ENCODE measurements at places on chromosomes 1 and 21.
A peak's percentile ranks its signal among the peaks of the same experiment; 100 is the strongest.

GRCh38 chr1:107979088-107979487 is 14.1 kb upstream of the VAV3 start:
- no peaks in the 10 kb centered on the region for H3K4me1 ChIP-seq
- no peak overlapping the region for H3K4me3 ChIP-seq
- no peak overlapping the region for H3K27ac ChIP-seq
- peaks cover 3% of the 10 kb centered on the region for H3K27me3 ChIP-seq

DNA sequence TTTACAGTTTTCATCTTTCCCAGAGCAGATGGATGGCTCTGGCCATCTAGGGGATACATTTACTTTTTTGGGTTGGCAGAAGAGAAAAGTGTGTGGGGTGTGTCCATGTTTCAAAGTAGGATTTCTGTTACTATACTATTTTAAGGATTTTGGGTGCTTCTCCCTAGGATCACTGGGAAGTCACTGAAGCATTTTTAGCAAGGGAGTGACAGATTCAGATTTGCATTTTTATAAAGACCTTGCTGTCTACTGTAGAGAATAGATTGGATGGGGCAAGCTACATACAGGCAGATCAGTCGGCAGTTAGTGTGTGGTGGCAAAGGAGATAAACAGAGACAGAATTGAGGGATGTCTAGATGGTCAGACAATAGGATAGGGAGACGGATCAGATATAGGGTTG is 122.5 kb downstream of the TBX19 start:
- H3K4me1 ChIP-seq, result peaks cover 7% of the 10 kb centered on the region
- peaks cover 8% of the 10 kb centered on the region for H3K27me3 ChIP-seq
- H3K27ac ChIP-seq, result no peak overlapping the region
- H3K36me3 ChIP-seq, result no peaks in the 10 kb centered on the region

DNA sequence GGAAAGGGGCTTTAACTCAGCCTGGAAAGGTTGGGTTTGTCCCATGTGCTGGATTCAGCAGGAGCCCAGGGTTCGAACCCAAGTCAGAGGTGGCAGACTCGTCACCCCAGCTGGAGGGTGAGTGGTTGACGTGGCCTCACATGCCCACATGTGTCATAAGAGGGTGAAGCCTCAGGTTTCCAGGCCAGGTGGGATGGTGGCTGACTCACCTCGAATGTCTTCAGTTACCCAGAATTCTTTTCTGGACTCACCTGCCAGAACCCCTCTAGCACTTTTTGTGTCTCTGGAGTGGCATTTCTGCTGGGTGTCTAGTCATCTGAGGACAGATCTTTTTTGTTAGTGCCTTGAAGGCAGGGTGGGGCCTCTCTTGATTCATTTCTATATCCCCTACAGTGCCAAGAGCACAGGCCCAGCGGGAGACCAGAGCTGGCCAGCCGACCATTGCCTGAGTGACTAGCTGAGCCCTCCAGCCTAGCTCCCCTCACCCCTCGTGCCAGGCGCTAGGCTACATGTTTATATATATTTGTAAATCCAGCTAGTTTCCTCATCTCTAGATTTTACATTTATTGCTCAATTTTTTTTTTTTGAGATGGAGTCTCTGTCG is 28.1 kb downstream of the IL6R start:
- peaks cover 34% of the 10 kb centered on the region for H3K4me1 ChIP-seq
- peak overlapping the region; percentile 91 for H3K27ac ChIP-seq
- no peak overlapping the region for H3K4me3 ChIP-seq
- peak; percentile 98 for DNase-seq
- H3K36me3 ChIP-seq, result 0 out of 2 replicates have a peak, but pooled peaks cover 3% of the 10 kb centered on the region

DNA sequence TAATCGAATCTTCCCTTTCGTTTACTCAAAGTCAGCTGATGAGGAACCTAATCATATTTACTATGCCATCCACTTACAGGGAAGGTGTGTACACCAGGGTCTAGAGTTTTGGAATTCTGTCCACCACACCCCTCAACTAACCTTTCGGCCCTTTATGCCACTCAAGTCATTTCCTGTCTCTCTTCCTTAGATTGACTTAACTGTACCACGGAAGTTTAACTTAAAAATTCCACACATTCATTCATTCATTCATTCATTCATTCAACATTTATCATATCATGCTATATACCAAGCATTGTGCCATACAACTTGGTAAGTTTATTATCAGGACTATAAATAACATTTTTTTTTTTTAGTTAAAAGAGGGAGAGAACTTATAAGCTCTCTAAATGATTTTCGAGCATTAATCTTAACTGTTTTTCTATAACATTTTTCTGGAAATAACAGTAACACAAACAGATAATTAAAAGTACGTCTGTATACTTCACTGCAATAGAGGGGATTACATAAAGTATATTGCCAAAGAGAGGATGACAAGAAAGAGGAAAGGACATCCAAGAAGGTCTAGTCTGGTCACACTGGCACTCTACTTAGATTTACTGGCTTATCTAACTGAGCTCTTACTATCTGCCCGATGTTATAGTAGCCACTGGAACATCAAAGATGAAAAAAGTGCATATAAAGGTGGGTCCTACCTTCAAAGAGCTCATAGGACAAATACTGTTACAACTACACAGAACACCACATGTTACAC is 243.7 kb downstream of the PBX1 start:
- no peaks in the 10 kb centered on the region for H3K27me3 ChIP-seq
- H3K27ac ChIP-seq, result no peak overlapping the region
- H3K4me3 ChIP-seq, result no peak overlapping the region
- DNase-seq, result no peak

GRCh38 chr1:91864017-91864700 is 21.8 kb downstream of the TGFBR3 start:
- peak; percentile 50 for DNase-seq
- no peaks in the 10 kb centered on the region for H3K27me3 ChIP-seq
- H3K27ac ChIP-seq, result no peak overlapping the region
- peaks cover 15% of the 10 kb centered on the region for H3K4me1 ChIP-seq

DNA sequence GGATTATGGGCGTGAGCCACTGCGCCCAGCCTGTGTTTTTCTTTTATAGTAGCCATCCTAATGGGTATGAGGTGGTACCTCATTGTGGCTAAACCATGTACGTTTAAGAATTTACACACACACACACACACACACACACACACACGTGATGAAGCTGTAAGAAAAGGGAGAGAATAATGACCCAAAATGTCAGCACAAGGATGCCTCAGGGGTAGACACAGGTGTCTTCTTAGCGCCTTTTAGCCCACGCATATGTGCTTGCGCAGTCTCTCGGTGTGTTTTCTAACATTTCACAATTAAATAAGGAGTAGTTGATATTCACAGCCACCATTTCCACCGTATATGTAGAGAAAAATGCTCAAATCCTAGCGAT is 782 bp upstream of the PFKL start:
- H3K27ac ChIP-seq, result peak overlapping the region; percentile 46
- peak overlapping the region; percentile 85 for H3K4me3 ChIP-seq
- H3K4me1 ChIP-seq, result peaks cover 36% of the 10 kb centered on the region
- no peaks in the 10 kb centered on the region for H3K27me3 ChIP-seq
- peak; percentile 13 for DNase-seq
- H3K36me3 ChIP-seq, result no peaks in the 10 kb centered on the region

DNA sequence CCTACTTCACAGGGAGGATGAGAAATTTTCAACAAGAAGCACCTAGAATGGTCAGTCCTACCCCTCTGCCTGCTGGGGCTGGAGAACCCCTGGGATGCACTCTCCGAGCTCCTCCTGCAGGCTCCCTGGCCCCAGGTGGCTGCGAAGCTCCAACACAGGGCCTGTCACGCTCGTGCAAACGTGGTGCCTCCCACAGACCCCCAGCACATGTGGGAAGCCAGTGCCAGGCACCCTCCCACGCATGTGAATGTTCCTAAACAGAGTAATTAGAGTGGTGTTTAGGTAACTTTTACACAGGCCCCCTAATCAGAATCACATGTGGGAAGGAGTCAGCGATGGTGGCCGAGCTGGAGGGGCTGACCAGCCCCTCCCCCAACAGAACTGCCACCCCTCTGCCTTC is 28.4 kb downstream of the GLIS1 start:
- no peaks in the 10 kb centered on the region for H3K4me1 ChIP-seq
- DNase-seq, result no peak
- H3K27ac ChIP-seq, result no peak overlapping the region
- H3K4me3 ChIP-seq, result no peak overlapping the region

DNA sequence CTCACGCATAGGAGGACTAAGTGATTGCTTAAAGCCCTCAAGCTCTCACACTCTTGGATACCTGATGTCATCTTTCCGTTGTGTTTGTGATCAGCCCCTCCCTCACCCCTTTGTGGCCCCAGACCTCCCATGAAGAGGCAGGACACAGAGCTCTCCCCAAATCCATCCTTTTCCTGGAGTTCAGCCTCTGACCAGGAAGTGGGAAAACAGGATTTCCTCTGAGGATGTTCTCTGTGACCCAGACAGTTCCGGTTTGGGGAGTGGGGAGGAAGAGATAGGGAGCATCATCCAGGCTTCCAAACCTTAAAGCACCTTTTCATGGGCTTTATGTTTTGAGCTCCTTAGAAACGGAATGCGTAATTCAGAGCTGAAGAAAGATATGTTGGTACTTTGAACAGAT is 11.9 kb upstream of the TAL1 start:
- DNase-seq, result no peak
- H3K27ac ChIP-seq, result no peak overlapping the region

GRCh38 chr1:67489643-67490042 is 59.4 kb upstream of the SERBP1 start:
- DNase-seq, result peak; percentile 42
- H3K4me3 ChIP-seq, result no peak overlapping the region
- no peaks in the 10 kb centered on the region for H3K4me1 ChIP-seq
- H3K27ac ChIP-seq, result no peak overlapping the region
- no peaks in the 10 kb centered on the region for H3K27me3 ChIP-seq

DNA sequence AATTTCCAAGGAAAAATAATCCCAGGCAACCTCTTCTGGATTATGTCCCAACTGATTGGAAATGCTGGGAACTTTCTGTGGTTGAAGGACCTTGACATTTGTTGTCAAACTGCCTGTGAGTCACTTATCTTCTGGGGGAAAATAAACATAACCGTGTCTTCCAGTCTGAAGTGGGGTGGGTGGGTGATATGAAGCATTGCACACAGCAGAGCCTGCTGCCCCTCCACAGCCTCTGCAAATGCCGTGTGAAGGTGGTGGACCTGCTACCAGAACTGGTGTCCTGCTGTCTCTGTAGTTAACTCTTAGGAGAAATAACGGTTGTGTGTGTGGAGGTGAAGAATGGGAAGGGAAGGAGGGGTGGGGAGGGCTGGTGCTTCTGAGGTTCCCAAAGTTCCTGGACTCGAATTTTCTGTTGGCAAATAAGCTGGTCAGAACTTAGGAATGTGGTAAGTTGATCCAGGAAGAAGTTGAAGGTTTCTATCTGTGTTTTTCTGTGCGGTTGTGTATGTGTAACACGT is 23.2 kb downstream of the GALNT2 start:
- H3K27ac ChIP-seq, result peak overlapping the region; percentile 90
- H3K4me1 ChIP-seq, result peaks cover 82% of the 10 kb centered on the region

DNA sequence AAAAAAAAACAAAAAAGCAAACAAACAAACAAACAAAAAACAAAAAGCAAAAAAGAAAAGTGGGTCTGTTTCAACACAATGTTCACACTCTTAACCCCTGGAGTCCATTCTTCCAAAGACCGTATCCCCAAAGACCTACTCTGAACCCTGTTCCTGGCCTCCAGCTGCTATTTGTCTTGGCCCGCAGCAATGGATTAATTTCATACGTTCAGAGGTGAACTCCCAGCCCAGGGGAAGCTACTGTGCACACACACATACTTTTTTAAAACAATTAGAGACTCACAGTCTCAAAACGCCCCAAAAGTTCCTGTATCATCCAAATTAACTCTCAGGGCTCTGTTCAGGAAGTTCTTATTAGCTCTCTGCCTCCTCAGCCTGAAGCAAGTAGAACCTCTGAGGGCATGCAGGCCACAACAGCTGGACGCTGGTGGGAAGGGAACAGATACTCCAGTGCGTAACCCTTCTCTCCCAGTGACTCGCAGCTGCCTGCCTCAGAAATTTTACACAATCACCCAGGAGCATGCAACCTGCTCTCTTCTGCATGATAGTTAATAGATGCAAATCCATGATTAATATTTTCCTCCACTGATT is 395.4 kb downstream of the RRAGC start:
- peaks cover 38% of the 10 kb centered on the region for H3K27me3 ChIP-seq
- no peak for DNase-seq
- H3K4me3 ChIP-seq, result no peak overlapping the region
- no peaks in the 10 kb centered on the region for H3K4me1 ChIP-seq

GRCh38 chr1:19762175-19762779 is 37.4 kb downstream of the TMCO4 start:
- H3K27ac ChIP-seq, result no peak overlapping the region
- no peaks in the 10 kb centered on the region for H3K36me3 ChIP-seq
- H3K4me3 ChIP-seq, result no peak overlapping the region
- no peaks in the 10 kb centered on the region for H3K27me3 ChIP-seq
- peak; percentile 57 for DNase-seq

- no peaks in the 10 kb centered on the region for H3K27me3 ChIP-seq
- no peaks in the 10 kb centered on the region for H3K4me1 ChIP-seq
- peaks cover 37% of the 10 kb centered on the region for H3K36me3 ChIP-seq
- no peak overlapping the region for H3K4me3 ChIP-seq
Measured at GRCh38 chr21:46344219-46344915, 20.4 kb downstream of the PCNT start.

GRCh38 chr1:87706203-87706602 is 377.5 kb downstream of the LMO4 start:
- H3K27ac ChIP-seq, result no peak overlapping the region
- no peaks in the 10 kb centered on the region for H3K27me3 ChIP-seq
- no peak overlapping the region for H3K4me3 ChIP-seq
- H3K36me3 ChIP-seq, result no peaks in the 10 kb centered on the region

GRCh38 chr1:101028466-101028865 is 2.9 kb upstream of the DPH5 start:
- H3K36me3 ChIP-seq, result no peaks in the 10 kb centered on the region
- H3K27ac ChIP-seq, result no peak overlapping the region
- H3K4me1 ChIP-seq, result peaks cover 22% of the 10 kb centered on the region

- peaks cover 10% of the 10 kb centered on the region for H3K4me1 ChIP-seq
- H3K36me3 ChIP-seq, result no peaks in the 10 kb centered on the region
- DNase-seq, result no peak
- H3K4me3 ChIP-seq, result peak overlapping the region; percentile 64
Measured at GRCh38 chr1:148389027-148389339, 94.1 kb downstream of the PPIAL4G start.

Measured in PC-3 (cell line).